ENCODE measurements at places on chromosomes 7 and 10.

- no peak for DNase-seq
Measured at GRCh38 chr7:44961844-44962482, 16.9 kb downstream of the MYO1G start.

- no peak for DNase-seq
Measured at GRCh38 chr10:47364911-47365310, 16.7 kb downstream of the RBP3 start.

GRCh38 chr10:5708356-5708755 is 23.7 kb downstream of the TASOR2 start:
- no peak for DNase-seq

DNA sequence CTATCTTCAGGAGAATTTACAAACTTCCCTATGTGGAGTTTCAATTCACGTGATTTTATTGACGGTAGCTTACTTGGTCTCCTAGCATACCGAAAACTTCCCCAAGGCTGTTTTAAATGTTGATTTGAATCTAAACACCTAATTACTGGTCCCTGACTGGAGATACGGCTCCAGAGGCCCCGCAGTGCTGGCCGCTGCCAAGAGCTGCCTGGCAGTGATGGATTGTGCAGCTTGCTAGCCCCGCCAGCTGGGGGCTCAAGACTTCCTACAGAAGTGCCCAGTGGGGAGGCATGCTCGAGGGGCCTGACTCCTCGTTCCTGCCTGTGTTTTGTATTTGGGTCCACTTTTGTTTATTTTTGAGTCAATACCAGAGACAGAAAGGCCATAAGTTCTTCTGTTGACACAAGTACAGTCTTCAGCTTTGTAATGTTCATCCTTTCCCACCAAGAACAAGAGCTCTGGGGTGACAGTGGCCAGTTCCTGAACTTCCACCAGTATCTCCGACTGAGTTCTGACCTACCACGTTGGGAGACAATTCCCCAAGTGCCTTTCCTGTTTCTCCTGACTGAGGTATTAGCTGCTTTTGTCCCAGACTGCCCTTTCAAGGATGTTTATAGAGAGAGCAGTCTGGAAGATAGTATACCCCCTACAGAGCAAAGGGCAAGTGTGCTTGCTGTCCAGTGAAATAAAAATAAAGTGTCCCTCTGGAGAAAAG is 80.7 kb upstream of the CXCL12 start:
- DNase-seq, result no peak

DNA sequence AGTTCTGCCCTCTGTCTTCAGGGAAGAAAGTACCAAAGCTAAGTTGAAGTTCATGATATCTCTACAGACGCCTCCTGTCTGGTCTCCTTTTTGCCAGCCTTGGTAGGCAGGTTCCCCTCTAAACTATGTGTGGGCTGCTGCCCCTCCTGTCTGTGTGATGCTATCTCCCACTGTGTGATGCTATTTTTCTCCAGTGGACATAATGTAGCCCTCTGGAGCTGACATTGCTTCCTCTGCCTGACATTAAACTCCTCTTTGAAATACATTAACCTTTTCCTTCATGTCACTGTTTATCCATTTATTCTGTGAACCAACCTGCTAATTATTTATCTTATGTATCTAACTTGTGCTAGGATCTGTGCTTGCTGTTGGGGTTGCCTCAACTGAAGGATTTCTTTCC is at the start of gene PRSS58:
Gene PRSS58, minus strand, starts transcription at position 101 of the 400 bp plus-strand sequence. CDS start 351 bp downstream, outside the sequence.
- DNase-seq, result no peak

- no peak for DNase-seq
Measured at GRCh38 chr10:5464546-5464945, 34.8 kb downstream of the CALML5 start.

DNA sequence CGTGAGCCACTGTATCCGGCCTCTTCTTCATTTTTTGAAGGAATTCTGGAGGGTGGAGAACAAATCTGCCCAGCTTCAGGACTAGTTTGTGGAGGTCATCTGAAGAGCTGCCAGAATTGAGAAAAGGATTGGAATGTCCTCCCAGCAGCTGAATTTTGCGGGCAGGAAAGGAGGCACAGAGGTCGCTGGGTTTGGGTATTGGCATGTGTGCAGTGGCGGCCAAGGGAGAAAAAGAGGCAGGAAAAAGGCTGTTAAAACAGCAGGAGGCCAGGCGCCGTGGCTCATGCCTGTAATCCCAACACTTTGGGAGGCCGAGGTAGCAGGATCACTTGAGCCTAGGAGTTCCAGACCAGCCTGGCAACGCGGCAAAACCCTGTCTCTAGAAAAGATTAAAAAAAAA is 80.4 kb downstream of the HIP1 start:
- no peak for DNase-seq

- no peak for DNase-seq
Measured at GRCh38 chr7:132160611-132161532, 415.4 kb downstream of the PLXNA4 start.

DNA sequence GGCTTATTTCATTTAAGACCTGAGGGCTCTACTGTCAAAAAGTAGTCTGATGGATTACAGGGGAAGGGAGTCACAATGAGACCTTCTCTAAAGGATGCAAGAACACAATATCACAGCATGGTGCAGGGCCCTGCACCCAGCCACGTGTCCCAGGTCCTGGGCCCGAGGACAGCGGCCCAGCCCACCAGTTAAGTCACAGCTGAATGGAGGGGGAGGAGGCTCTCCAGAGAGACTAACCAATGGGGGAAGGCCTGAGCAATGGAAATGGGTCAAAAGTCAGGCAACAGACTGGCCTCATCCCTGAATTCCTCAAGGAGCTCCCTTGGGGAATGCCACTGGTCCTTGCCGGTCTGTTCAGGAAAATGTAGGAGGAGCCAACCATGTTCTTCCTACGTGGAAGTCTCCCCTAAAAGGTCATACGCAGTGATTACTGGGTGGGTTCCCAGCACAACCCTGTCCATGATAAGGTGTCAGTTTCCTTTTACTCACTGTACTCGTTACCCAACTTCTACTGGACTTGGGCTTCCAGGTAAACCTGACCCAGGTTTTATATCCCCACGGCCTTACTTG is 28.3 kb downstream of the CCDC3 start:
- no peak for DNase-seq

- DNase-seq, result no peak
Measured at GRCh38 chr7:124773938-124774337, 8.3 kb upstream of the GPR37 start.

DNA sequence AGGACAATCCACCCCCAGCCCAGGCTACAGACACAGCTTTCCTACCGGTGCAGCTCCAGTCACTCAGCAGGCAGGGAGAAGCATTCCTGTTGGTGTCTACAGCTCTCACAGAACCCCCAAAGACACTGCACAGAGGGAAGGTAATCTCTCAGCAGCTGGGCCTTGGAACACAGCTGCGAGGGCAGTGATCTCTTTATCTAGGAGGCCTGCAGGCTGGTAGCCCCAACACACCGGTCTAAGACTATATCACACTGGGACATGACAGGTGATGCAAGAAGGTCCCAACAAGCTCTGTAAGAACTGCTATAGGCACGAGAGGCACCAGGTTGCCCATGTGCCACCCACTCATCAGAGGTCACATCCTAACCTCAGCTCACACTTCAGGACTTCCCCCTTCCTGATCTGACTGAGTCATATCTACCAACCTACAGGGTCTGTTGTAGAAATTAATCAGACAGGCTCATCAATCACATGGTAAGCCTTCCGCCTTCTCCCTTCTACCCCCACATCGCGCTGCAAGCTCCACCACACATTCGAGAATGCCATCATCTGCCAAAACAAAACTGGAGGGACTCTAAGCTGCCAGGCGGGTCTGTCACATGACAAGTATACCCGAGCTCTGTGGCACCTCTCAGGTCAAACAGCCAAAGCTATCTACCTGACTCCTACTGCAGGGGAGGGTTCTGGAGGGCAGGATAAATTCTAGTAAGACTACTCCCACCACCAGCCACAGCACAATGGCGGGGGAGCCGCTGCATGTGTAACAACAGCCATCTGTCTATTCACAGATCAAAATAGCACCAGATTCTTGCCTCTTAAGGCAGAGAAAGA is 26.1 kb downstream of the FAM53B start:
- DNase-seq, result peak; percentile 85

GRCh38 chr7:8937204-8937603 is 503.8 kb downstream of the NXPH1 start:
- DNase-seq, result no peak

DNA sequence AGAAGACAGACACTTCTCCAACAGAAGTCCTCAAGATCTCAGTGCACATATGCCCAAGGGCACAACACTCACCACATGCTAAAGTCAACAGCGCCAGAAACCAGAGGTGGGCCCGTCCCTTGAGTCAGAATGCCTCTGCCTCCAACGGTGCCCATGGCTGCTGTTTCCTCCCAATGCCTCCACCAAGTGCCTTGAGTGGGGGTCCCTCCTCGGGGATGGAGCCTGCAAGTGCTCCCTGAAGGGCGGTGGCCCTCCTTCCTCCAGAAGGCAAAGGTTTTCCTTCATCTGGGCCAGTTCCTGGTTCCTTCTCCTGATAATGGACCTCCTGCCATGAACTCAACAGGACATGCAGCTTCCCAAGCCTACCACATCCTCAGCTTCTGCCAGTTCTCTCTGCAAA is 58.5 kb downstream of the TNS3 start:
- DNase-seq, result no peak

GRCh38 chr10:124142006-124142739 is 48.8 kb upstream of the CHST15 start:
- DNase-seq, result no peak

- DNase-seq, result no peak
Measured at GRCh38 chr7:149280151-149280550, 18.2 kb downstream of the ZNF783 start.

GRCh38 chr7:16755397-16755796 is 1.8 kb downstream of the TSPAN13 start:
- DNase-seq, result no peak

- no peak for DNase-seq
Measured at GRCh38 chr7:30163231-30163894, 28.6 kb downstream of the MTURN start.

- DNase-seq, result no peak
Measured at GRCh38 chr10:113775686-113776294, 24.3 kb downstream of the PLEKHS1 start.

- no peak for DNase-seq
Measured at GRCh38 chr10:133058331-133059092, 29.2 kb upstream of the ADGRA1 start.

GRCh38 chr7:101420436-101420835 is 57.8 kb downstream of the COL26A1 start:
- DNase-seq, result no peak

DNA sequence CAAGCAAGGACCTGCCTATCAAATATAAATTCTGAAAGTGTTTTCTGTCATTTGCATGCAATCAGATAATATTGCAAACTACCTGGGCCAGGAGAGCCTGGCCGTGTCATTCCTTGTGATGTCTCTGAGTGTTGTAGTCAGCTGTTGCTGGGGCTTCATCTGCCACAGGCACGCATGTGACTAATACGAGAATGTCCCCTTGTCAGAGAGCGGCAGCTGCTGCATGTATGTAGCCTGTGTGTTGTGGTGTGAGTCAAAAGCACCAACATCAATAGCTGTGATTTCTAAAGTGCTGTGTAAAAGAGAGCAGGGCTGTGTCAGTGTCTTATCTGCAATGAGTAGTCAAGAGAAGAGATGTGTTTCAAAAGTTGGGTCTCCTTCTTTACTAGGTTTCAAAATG is 155.4 kb downstream of the POU6F2 start:
- no peak for DNase-seq

All from stimulated activated CD4-positive, alpha-beta T cell treated with anti-CD3 and anti-CD28 coated beads, Interleukin-4, amount 100 ng/mL, for 24 hours (primary cell).